A549 treated with DMSO at 1 μM for 4 hours (cell line): ENCODE measurements at places on chromosomes 1 and 21. TPM values are rescaled to one million over a fixed set of nuclear protein-coding genes. Genes with fewer than 3 reads are reported as not detected.

KISS1 gene
- total RNA-seq, result 0.17 to 1.3 TPM (median 0.38 TPM) in 5 replicates

FCER1G gene
- 0.33 TPM in 1 of 5 replicates, not detected in the others for total RNA-seq

NBL1 gene
- 25.1 to 48.0 TPM (median 37.0 TPM) in 5 replicates for total RNA-seq

ABCA4 gene
- 0.05 to 0.11 TPM (median 0.06 TPM) in 5 replicates for total RNA-seq

EPHA2 gene
- 122 to 148 TPM (median 131 TPM) in 5 replicates for total RNA-seq

C4BPA gene
- 0.48 to 1.0 TPM (median 0.64 TPM) in 5 replicates for total RNA-seq

RNU1-4 gene
- total RNA-seq, result 7.3 TPM in 1 of 5 replicates, not detected in the others

DDR2 gene
- total RNA-seq, result 0.19 to 0.49 TPM (median 0.34 TPM) in 5 replicates

ENAH gene
- 75.4 to 108 TPM (median 95.6 TPM) in 5 replicates for total RNA-seq

ZBTB8OS gene
- 35.6 to 52.3 TPM (median 38.9 TPM) in 5 replicates for total RNA-seq

CCDC185 gene
- 0.05 to 0.08 TPM (median 0.06 TPM) in 4 of 5 replicates, not detected in the other for total RNA-seq

KRTAP19-1 gene
- total RNA-seq, result not detected in 5 replicates

SPRR3 gene
- total RNA-seq, result not detected in 5 replicates

CEP104 gene
- 11.8 to 21.4 TPM (median 18.3 TPM) in 5 replicates for total RNA-seq

NIPAL3 gene
- 7.0 to 9.4 TPM (median 7.5 TPM) in 5 replicates for total RNA-seq
